ENCODE measurements at places on chromosomes 2 and 18.

- no peak for DNase-seq
Measured at GRCh38 chr2:69007169-69007568, 5.8 kb upstream of the ANTXR1 start.

DNA sequence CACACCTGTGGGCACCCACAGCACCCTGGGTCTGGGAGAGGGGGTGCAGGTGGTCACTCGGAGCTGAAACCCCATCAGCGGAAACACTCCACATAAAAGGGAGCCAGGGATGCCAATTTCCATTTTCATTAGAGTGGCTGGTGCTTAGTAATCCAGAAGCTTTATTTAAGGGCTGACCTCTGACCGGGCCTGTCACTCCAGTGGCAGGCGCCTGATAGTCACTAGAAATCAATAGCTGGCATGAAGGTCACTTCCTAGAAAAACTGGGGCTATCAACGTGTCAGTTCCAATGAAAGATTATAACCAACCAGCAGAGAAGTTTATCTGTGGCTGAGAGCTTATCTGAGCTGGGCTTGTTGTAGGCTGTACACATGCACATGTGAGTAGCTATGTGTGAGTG, 333.7 kb upstream of the SKOR2 start:
- DNase-seq: no peak

DNA sequence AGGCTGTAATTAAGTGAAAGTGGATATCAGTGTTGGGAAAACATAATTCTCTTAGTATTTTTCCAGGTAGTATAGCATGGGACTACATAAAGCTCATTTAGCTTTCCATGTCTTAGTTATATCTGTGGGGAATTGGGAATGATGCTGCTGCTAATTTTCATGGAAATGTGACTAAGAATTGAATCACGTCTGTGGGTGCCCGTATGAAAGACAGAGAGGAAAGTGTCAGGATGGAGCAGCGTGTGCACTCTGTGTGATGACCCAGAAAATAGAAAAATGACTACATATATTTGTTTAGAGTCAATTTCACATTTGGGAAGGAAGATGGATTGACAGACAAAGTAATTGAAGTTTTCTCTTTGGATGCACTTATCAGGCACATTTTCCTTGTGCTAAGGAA, 212.1 kb downstream of the PTPRM start:
- no peak for DNase-seq

GRCh38 chr2:208182835-208183234, 7.0 kb downstream of the C2orf80 start:
- DNase-seq: no peak

DNA sequence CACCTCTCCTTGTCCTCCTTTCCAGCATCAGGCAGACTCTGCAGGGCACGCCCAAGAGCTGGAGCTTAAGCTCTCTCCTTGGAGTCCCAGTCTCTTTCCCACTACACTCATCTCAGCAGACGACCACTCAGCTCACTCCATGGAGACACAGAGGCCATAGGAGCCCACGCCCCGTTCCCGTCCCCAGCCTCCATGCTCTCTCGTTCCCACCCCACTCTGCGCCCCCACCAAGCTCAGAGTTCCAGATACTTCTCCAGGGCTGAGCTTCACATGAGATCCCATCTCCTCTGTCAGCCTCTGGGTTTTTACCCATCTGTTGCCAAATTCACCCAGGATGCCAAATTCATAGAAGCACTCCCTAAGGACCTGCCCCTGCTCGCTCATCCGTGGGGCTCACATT, 87.3 kb downstream of the MALT1 start:
- no peak for DNase-seq

- no peak for DNase-seq
Measured at GRCh38 chr2:120867290-120868241, 131.9 kb downstream of the GLI2 start.

- no peak for DNase-seq
Measured at GRCh38 chr2:68978098-68978497, 3.7 kb downstream of the GKN1 start.

DNA sequence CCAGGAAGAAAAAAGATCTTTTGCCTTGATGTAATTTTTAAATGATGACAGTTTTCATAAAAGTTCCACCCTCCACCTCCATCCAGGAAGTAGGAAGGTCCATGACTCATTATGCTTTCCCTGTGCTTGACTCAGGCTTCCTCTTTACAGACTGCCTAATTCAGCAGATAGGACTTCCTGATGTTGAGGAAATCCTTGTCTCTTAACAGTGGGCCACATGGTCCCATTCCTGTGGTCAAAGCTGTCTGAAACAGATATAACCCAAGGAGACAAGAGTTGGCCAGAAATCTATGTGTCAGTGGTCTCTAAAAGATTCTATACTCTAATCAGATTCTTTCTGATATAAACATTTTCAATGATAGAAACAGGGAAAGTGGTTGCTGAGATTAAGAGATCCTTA, 119.1 kb downstream of the BAZ2B start:
- no peak for DNase-seq

DNA sequence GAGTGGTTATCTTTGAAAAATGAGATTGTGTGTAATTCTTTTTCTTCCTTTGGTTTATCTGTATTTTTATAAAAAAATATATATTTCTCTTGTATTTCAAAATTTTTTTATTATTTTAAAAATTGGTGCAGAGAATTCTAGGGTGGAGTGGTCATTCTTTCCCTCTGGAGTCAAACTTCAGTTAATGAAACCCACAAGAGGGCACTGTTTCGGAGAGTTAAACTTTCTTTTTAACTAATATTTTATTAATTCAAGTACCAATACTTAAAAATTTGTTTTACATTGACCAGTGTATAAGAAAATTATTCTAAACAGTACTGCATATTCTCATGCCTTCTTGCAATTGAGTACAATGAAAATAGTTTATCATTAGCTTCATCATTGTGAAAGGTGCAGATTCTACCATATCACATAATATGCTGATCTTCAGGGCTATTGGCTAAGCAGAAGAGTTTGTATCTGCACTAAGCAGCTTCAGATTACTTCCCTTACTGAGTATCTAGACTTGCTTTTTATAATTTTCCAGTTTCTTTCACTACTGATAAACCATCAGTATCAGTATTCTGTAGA, 50.1 kb downstream of the HS1BP3 start:
- no peak for DNase-seq

- no peak for DNase-seq
Measured at GRCh38 chr2:71669628-71670429, 216.5 kb downstream of the DYSF start.

DNA sequence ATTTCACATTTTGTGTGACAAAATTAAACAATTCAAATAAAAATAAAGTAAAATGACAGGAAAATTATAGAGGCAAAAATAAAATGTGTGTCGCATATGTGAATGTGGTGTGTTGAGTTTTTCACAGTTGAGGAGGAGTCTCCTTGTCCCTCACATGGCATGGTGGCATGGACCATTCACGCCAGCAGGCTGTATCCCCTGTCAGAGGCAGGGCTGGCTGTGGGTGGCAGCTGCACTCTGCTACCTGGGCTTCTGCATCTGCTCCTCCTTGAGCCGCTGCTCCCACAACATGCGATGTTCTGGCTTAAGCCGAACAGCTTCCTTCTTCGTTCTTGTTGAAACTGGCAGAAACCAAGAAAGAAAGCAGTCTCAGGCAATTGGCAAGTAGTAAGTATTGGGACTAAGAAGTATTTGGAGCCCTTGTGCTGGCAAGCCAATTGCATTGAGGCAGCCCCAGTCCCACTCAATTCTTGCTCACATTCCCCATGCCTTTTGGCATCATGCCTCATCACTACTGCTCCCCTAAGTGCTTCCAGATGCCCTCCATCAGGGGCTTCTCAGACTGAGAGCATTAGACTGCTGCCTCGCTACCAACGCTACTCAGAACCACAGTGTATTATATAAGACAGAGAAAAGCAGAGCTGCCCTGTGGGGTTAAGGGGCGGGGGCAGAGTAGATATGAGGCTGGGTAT, 177.9 kb upstream of the NABP1 start:
- no peak for DNase-seq

DNA sequence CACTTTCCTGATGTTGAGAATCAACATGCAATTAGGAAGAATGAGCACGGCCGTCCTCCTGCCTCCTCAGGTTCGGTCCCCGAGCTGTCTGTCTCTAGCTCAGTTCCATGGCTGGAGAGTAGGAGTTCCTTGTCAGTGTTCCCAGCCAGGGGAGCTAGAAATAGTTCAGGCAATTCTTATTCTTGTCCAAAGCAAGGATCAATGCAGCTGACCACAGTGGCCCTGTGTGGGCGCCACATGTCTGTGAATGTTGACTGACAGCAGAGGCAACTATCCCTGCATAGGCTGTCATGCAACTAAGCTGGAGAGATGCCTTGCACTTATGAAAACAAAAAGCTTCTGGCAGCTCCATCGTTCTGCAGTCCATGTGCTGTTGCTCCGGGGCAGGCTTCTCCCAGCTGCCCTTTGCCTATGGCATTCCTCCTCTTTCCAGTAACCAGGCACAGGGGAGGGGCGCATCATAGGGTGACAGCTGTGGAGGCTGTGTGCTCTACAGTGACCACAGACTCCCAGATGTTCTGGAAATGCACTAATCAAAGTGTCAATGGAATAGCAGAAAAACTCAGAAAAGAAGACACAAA, 58.7 kb downstream of the PDCL3 start:
- DNase-seq: no peak

DNA sequence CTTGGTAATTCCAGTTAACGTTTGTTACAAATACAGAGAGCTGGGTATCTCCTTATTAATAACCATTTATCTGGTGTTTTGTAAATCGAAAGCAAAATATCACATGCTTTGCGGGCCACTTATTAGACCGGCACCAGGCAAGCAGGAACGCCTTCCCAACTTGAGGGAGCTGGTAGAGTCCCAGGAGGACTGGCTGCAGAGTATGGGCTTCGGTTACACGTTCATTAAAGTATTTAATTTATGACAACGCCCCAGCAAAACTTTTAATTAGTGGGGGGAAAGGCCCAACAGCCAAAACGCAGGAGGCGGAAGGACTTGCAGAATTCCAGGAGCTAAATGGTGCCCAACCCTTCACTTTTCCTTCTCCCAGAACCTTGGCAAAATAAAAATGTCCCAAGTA, 3.7 kb downstream of the SMAD7 start:
- DNase-seq: peak; percentile 5

DNA sequence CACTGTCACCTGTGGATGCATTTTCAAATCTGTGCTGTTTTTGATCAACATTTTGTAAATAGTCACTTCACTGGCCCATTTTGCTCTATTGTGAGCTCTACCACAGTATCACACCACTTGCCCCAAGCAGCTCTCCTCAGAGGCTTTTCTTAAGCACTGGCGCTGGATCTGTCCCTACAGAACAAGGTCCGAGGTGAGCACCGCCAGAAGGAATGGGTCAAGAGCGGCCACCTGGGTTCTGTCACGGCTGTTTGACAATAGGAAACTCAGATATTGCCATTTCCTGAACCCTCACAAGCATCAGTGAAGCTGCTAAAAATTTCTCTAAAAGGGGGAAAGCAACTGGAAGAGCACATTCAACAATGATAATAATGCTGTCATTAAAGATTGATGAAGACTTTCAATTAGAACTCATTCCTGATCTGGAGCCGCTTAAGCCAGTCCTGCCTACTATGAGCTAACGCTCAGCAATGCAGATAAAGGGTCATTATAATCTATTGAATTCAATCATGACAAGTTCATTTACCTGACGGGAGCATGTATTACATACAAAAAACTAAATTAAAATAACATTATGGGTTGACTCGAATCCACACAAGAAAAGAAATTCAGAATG, 514.0 kb downstream of the GALR1 start:
- DNase-seq: no peak

DNA sequence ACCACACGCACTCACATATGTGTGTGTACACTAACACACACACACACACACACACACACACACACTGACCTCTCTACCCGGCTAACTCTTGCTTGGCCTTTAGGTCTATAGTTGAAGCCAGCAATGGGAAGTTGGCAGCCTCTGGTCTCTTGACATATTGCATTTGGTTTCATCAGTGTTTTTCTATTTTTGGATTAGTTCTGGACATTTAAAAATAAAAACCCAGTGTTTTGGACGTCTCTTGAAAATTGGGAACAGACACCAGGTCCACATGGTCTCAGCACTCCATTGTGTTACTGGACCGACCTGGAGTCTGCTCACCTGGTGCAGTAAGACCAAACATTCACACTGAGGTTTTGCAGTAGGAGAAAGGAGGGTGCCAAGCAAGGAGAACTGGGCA, 50.4 kb upstream of the AFF3 start:
- no peak for DNase-seq

All from NCI-H2171 treated with DMSO at 0.1 percent for 48 hours (cell line).